ENCODE measurements at places on chromosomes 6 and 20.
A peak's percentile ranks its signal among the peaks of the same experiment; 100 is the strongest.

- DNase-seq, result peak; percentile 44
Measured at GRCh38 chr20:5504061-5504739, 187.4 kb upstream of the PROKR2 start.

DNA sequence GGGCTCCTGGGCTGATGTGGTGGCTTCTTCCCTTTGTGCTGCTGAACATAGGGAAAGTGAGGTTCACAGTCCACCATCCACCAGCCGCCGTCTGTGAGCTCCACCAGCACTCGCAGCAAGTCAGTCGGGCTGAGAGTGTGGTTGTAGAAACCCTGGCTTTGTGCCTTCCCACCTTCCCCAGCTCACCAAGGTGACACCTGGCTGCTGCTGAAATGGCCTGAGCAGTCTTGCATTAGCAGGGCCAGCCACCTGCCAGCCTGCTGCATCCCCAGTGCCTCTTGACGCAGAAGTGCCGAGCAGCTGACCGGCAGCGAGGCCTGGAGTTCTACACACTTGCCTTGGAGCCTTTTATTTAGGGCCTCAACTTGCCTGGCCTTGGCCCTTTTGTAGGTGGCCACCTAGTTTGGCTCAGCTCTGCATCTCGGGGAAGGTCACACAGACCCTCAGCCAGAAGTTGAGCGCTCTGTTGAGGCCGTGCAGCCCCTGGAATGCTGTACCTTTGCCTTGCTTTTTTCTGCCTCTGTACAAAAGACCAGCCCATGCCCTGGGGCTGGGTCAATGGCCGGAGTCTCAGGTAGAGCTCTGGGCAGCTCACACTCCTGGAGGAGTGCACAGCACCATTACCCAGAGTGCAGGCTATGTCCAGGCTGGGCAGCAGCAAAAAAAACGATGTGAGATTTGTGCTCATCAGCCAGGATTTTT, 76.5 kb downstream of the PTPN1 start:
- DNase-seq, result no peak

- DNase-seq, result no peak
Measured at GRCh38 chr6:33114406-33114805, 38.6 kb downstream of the HLA-DPB1 start.

DNA sequence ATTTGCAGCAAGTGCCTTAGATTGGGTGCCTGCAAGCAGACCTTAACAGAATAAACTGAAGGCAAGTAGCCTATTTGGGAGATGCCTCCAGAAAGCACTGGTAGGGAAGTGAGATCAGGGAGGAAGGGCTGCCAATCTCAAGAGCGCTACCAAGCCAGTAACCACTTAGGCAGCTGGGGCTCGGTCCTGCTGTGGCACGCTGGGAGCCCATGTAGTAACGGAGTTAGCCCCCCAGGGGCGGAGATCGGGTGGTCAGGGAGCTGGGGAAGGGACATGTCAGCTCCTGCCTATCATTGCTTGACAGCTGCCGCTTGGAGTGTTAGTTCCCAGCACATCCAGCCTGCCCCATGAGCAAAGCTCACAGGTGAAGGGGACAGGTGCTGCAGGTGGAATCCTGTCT, 127.0 kb downstream of the CEBPB start:
- DNase-seq, result no peak

DNA sequence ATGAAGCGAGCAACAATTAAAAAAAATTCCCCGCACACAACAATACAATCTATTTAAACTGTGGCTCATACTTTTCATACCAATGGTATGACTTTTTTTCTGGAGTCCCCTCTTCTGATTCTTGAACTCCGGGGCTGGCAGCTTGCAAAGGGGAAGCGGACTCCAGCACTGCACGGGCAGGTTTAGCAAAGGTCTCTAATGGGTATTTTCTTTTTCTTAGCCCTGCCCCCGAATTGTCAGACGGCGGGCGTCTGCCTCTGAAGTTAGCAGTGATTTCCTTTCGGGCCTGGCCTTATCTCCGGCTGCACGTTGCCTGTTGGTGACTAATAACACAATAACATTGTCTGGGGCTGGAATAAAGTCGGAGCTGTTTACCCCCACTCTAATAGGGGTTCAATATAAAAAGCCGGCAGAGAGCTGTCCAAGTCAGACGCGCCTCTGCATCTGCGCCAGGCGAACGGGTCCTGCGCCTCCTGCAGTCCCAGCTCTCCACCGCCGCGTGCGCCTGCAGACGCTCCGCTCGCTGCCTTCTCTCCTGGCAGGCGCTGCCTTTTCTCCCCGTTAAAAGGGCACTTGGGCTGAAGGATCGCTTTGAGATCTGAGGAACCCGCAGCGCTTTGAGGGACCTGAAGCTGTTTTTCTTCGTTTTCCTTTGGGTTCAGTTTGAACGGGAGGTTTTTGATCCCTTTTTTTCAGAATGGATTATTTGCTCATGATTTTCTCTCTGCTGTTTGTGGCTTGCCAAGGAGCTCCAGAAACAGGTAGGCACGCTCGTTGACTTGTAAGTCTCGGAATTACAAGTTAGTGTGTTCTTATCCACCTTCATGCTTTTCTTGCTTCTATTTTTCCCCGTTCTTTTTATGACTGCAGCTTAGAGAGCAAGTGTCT, at the start of gene EDN1:
Gene EDN1, plus strand, starts transcription at position 429 of the 888 bp plus-strand sequence. Its CDS starts 269 bp downstream, at position 698.
- DNase-seq, result peak; percentile 87

- DNase-seq, result no peak
Measured at GRCh38 chr6:136501514-136501913, 48.7 kb downstream of the MAP7 start.

DNA sequence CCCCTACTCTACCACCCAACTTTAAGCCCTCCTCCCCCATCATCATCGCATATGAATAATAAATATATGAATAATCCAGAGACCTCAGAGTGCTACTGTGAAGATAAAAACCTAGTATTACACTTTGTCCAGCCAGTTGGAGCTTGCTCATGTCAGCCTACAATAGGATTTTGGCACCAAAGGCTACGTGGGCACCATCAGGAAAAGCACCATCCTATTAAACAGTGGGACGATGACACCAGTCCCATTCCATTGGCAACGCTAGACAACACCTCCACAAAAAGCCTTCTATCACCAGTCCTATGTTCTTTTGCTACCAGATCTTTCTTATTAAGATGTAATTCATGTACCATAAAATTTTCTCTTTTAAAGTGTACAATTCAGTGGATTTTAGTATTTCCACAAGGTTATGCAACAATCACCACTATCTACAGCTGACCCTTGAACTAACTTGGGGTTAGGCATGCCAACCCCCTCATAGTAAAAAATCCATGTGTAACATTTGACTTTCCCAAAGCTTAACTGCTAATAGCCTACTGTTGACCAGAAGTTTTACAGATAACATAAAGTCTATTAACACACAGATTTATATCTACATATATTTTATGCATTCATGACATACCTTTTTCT, 41.1 kb downstream of the CNKSR3 start:
- no peak for DNase-seq

- no peak for DNase-seq
Measured at GRCh38 chr6:73702444-73702843, 6.4 kb downstream of the CD109 start.

DNA sequence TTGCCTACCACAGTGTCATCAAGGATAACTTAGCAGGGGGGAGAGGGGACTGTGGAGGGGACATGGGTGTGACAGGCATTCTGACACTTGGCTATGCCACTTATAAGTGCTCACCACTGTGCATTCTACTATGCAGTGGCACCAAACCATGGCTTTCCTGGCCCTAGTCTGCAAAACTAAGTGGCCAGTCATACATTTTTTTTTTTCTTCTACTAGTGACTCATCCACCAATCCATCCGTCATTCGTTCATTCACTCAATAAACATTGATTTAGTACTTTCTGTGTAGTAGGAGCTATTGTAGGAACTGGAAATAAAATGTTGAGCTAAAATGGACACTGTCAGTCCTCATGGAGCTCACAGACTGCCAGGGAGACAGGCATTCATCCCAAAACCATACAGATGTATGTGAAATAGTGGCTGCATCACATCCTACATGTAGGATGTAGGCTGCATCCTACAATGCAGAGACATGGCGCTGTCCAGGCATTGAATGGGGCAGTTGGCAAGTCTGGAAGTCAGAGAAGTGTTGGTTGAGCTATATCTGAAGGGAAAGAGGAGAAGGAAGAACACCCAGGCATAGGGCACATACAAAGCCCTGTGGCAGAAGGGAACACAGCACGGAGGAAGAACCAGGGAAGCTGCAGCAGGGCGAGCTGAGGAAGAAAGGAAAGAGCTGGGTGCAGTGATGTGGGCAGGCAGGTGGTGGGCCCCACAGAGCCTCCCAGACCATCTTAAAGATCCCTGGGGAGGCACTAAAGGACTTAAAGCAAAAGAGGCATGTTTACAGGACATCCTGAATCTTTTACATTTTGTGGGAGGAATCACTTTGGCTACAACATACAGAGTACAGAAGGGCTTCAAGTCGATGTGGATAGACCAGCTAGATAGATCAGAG, 224.4 kb downstream of the UST start:
- peak; percentile 39 for DNase-seq

GRCh38 chr6:31597006-31597405, 4.2 kb upstream of the NCR3 start:
- peak; percentile 30 for DNase-seq

DNA sequence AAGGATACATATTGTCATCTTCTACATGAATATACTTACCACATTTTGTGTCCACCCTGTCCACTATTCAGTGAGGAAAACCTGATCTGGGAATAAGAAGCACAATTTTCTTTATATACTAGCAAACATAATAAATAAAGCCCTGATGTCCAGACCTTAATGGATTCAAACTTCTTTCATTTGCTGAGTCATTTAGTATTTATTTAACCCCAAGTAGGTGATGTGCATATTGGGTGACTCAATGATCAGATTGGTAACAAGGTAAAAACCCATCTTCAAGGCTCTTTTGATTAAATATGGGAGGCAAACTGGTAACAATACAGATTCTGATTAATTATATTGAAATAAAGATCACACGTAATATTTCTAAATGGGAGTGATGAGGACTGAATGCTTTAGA, 1159.8 kb upstream of the EYS start:
- peak; percentile 17 for DNase-seq

DNA sequence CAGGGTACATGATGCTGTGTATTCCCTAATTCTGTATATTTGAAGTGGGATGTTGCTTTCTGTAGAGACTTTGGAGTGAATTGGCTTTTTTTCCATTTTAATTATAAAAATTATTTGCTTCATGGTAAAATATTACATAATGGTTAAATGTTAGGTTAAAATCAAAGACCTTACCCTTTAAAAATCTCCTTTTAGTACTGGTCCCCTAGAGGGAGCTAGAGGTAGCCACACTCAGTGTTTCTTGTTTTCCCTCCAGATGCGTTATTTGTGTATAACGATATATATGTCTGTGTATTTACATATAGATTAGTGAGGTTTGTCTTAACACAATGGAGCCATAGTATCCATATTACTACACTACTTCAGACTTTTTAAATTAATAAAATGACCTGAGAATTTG, 146.7 kb downstream of the PLCB4 start:
- no peak for DNase-seq

- DNase-seq, result no peak
Measured at GRCh38 chr6:3882431-3882830, 33.3 kb downstream of the FAM50B start.

DNA sequence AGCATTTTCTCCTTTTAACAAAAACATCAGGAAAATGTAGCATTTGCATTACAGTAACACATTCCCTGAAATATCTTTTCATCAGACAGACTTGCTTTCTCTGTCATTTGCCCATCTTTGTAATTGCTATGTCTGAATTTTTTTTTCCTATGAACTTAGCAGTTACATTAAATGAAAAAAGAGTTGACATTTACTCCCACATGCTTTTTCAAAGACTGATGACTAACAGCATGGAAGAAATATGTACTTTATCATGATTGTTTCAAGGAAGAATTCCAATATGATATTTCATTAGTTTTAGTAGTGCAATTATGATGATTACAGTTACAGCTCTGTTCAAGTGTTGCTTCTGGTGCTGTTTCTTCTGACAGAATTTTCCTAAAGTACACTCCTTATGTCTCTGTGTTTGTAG, 864.5 kb upstream of the MAN1A1 start:
- DNase-seq, result no peak

GRCh38 chr20:47466704-47467459, 34.8 kb upstream of the NCOA3 start:
- no peak for DNase-seq

DNA sequence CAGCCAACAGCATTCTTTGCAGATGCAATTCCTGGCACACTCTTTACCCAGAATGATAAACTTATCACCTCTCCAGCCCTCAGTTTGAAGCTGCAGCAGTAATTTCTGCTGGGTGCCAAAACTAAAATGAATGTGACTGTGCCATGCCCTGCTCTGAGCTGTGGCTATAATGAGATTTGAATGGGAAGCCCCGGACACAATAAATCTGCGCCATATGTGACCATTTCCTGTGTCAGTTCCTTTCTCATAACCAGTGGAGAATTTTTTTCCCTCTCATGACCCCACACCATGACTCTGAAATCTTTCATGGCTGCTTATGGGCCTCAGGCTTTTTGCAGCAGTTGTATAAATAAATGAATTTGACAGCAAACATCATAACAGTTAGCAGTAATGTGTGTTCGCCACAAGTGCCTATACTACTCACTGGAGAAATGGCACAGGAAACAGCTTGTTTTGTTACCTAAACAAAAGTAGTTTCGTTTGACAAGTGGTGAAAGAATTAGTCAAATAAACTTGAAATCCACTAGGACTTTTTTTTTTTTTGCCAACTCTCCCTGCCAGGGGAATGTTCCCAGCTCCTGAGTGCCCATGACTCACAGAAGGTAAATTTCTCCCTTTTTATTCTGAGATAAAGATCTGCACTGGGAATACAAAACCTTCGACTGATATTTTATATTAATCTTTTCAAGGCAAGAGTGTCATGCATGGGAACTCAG, 408.4 kb downstream of the PKHD1 start:
- DNase-seq, result no peak

- no peak for DNase-seq
Measured at GRCh38 chr6:53333439-53334408, 15.0 kb downstream of the ELOVL5 start.

- DNase-seq, result no peak
Measured at GRCh38 chr20:47753576-47754387, 31.5 kb downstream of the SULF2 start.

- no peak for DNase-seq
Measured at GRCh38 chr6:157182503-157183264, 140.6 kb downstream of the TMEM242 start.

GRCh38 chr20:48716086-48716485, 111.7 kb downstream of the PREX1 start:
- DNase-seq, result no peak

- peak; percentile 75 for DNase-seq
Measured at GRCh38 chr6:129575378-129576118, 134.4 kb downstream of the ARHGAP18 start.

GRCh38 chr6:97198046-97198565, 84.9 kb downstream of the MMS22L start:
- peak; percentile 33 for DNase-seq

GRCh38 chr20:23002276-23002675, 32.8 kb upstream of the SSTR4 start:
- no peak for DNase-seq

DNA sequence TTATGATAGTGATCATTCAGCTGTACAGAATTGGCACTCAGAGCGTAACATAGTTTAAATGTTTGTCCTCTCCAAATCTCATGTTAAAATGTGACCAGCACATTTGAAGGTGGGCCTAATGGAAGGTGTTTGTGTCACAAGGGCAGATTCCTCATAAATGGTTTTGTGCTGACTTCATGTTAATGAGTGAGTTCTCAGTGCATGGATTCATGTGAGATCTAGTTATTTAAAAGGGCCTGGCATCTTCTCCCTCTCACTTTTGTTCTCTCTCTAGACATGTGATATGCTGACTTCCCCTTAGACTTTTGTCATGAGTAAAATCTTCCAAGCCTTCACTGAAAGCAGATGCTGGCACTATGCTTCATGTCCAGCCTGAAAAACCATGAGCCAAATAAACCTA, 452.4 kb upstream of the PTCHD4 start:
- DNase-seq, result no peak

GRCh38 chr6:20877008-20877937, 343.0 kb downstream of the CDKAL1 start:
- peak; percentile 93 for DNase-seq
